ENCODE measurements at places on chromosomes 3 and 15. TPM values are rescaled to one million over a fixed set of nuclear protein-coding genes. Genes with fewer than 3 reads are reported as not detected.
A peak's percentile ranks its signal among the peaks of the same experiment; 100 is the strongest.

- H3K4me1 ChIP-seq = peaks cover 14% of the 10 kb centered on the region
- no peaks in the 10 kb centered on the region for H3K27me3 ChIP-seq
- no peak overlapping the region for H3K4me3 ChIP-seq
Observed at GRCh38 chr3:114880078-114880477, 267.0 kb downstream of the ZBTB20 start.

ZNF445 gene
- total RNA-seq = 18.6 TPM

DNA sequence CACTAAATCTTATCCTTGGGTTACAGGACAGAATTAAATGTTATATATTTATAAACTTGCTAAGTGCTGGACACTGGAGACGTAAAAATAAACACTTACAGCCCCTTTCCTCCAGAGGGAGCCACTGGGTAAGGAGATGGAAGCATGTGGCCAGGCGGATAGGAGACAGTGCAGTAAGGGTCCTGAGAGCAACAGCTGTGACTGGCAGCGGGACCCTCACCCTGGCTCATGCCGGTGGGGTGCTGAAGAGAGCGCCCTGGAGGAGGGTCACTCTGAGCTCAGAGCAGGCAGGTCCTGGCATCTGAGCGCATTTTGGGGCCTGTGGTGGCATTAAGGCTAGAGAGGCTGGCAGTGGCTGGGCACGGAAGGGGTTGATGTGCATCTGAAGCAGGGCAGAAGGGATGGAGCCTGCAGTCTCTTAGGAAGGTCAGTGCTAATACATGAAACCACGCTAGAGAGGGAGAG, 16.0 kb downstream of the SEC61A1 start:
- peaks cover 98% of the 10 kb centered on the region for H3K36me3 ChIP-seq
- no peaks in the 10 kb centered on the region for H3K27me3 ChIP-seq
- no peaks in the 10 kb centered on the region for H3K4me1 ChIP-seq
- H3K4me3 ChIP-seq = no peak overlapping the region
- no peak overlapping the region for H3K27ac ChIP-seq

DNA sequence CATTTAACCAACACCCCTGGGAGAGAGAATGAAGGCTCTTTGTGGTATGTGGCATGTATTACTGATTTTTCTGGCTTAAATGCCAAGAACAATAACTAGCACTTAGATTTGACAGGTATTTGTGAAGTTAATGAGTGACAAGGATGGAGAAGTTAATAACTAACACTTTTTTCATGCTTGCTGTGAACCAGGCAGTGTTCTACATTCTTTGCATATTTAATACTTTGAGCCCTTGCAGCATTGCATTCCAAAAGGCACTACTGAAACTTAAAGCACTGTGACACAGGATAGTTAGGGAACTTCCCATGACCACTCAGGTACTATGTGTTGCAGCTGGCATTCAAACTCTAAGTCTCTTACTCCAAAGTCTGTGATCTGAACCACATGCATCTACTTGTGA, 650.6 kb downstream of the ZPLD1 start:
- DNase-seq = peak; percentile 9
- no peak overlapping the region for H3K27ac ChIP-seq
- no peaks in the 10 kb centered on the region for H3K36me3 ChIP-seq
- no peaks in the 10 kb centered on the region for H3K4me1 ChIP-seq
- H3K27me3 ChIP-seq = no peaks in the 10 kb centered on the region

DNA sequence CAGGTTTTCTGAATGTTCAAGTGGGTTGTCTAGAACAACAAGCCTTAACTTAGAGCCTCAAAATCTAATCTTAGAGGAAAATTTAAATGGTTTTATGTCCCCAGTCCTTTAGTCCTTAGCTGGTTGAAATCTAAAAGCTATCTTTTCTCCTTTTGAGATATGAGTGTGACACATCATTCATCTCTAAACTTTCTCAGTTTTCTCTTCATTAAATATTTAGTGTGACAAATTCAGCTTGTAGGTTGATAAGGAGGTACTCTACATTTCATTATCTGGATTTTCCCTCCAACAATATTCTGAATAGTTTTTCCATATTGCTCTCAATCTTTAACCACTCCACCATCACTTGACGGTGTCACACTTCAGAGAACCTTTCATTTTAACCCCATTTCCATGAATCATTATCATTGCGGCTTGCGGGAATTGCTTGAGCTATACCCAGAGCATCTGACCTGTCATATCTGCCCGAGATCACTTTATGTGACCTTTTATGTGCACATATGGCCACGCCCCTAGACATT, 16.1 kb upstream of the ATP8B4 start:
- no peaks in the 10 kb centered on the region for H3K27me3 ChIP-seq
- H3K36me3 ChIP-seq = no peaks in the 10 kb centered on the region
- no peaks in the 10 kb centered on the region for H3K4me1 ChIP-seq
- no peak overlapping the region for H3K4me3 ChIP-seq
- no peak for DNase-seq
- no peak overlapping the region for H3K27ac ChIP-seq

GMNC gene
- 1.9 TPM for total RNA-seq

DNA sequence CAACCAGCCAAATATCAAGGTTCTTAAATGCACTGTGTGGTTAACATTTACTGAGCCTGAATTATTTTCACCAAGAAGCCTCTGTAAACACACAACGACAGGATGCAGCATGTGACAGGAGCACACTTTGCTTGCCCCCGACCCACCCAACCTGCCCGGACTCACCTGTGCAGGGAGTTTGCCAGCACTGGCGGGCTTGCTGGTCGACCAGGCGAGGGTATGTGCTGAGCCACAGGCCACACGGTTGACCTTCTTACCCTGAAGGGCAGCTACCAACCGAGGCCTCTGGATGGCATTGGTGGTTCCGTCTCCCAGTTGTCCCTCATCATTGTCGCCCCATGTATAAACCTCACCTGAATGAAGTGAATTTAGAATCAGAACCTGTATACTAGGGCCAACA, 25.7 kb upstream of the OCA2 start:
- H3K27me3 ChIP-seq = no peaks in the 10 kb centered on the region
- H3K4me3 ChIP-seq = no peak overlapping the region
- no peak overlapping the region for H3K27ac ChIP-seq
- no peak for DNase-seq
- peaks cover 20% of the 10 kb centered on the region for H3K36me3 ChIP-seq

- no peaks in the 10 kb centered on the region for H3K36me3 ChIP-seq
- H3K27ac ChIP-seq = no peak overlapping the region
- no peak overlapping the region for H3K4me3 ChIP-seq
- H3K4me1 ChIP-seq = no peaks in the 10 kb centered on the region
Observed at GRCh38 chr3:6732807-6733206, 128.1 kb upstream of the GRM7 start.

DNA sequence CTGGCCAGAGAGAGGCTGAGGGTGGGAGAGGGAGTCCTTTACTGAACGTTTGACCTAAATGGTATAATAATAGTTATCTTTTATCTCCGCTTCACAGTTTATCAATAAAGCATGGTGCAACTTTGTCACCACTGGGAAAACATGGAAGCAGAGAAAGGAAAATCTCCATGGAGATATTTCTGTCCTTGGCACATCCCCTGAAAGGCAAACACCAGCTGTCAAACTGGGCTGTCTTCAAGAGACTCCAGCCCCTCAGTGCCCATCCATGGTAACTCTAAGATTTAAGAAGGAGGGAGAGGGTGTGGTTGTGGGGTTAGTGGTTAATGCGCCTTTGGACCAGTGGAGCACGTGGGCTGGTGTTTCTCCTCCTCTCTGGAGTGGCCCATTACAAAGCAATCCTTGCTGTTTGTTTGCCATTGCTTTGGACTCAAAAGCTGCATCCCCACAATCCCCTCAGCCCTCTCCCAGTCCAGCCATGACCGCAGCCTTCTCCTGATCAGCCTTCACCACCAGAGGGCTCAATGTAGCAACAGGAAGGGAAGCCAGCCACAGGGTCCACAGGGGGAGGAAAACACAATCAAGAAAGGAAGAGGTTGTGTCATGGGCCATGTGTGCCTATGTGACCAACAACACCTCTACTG, 38.2 kb upstream of the FAM174B start:
- no peaks in the 10 kb centered on the region for H3K36me3 ChIP-seq
- H3K27ac ChIP-seq = no peak overlapping the region
- H3K27me3 ChIP-seq = no peaks in the 10 kb centered on the region
- H3K4me3 ChIP-seq = no peak overlapping the region
- H3K4me1 ChIP-seq = no peaks in the 10 kb centered on the region
- peak; percentile 57 for DNase-seq

GRCh38 chr3:61464518-61465140, 96.7 kb upstream of the PTPRG start:
- no peak for DNase-seq
- H3K36me3 ChIP-seq = no peaks in the 10 kb centered on the region
- no peaks in the 10 kb centered on the region for H3K27me3 ChIP-seq
- no peaks in the 10 kb centered on the region for H3K4me1 ChIP-seq
- H3K4me3 ChIP-seq = no peak overlapping the region

- no peak overlapping the region for H3K4me3 ChIP-seq
- no peaks in the 10 kb centered on the region for H3K27me3 ChIP-seq
- no peak for DNase-seq
- H3K4me1 ChIP-seq = no peaks in the 10 kb centered on the region
- no peaks in the 10 kb centered on the region for H3K36me3 ChIP-seq
Observed at GRCh38 chr3:129114455-129114854, 7.1 kb downstream of the RAB43 start.

DNA sequence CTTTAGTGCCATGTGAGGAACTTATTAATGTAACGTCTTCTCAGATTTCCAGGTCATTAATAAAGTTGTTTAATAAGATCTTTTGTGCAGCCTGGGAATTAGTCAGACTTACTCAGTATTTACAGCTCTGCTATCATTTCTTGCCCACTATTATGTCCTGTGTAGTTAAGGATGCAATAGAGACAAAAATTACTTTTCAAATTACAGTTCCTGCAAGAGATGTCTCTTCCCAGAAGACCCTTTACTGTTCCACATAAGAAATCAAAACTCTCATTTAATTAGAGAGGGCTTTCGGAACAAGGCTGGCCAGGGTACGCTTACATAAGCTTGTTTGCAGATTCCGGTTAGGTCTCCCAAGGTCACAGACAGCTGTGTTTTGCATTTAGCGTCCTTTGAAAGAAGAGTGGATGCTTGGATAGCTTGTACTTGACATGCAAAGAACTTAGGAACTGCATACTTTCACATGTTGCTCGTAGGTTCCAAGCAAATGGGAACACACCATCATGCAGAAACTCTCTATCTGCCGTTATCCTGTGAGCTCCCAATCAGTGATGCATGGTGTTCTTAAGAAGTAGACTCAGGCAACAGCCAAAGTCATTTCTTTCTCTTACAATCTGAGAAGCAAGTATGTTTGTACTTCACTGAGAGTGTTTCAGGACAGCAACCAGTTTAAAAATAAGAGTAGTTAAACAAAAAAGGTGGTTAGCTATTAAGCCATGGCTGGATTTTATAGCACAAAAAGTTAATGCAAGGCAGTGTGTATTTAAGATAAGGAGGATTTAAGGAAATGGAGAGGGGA, 37.4 kb downstream of the FILIP1L start:
- no peaks in the 10 kb centered on the region for H3K27me3 ChIP-seq
- no peak overlapping the region for H3K27ac ChIP-seq
- H3K4me3 ChIP-seq = no peak overlapping the region
- H3K4me1 ChIP-seq = peaks cover 15% of the 10 kb centered on the region

DNA sequence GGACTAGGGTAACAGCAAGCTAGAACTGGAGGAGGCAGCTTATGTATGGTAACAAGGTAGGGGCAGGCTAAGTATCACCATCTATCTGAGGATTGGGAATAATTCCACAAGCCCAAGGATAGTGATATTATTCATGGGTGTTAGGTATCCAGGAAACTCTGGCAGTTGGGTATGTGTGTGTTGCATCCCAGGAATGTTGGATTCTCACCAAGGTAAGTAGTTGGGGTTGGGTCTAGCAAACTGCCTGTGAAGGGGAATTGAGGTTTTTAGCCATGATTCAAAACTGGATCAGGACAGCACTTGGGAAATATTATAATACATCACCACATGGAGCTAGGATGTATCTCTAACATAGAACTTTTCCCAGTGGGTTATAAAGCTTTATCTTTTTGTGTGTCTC, 626.4 kb upstream of the GOLIM4 start:
- no peaks in the 10 kb centered on the region for H3K4me1 ChIP-seq
- no peaks in the 10 kb centered on the region for H3K36me3 ChIP-seq

GOLGA8M gene
- total RNA-seq = not detected

TMEM115 gene
- total RNA-seq = 17.3 TPM

DNA sequence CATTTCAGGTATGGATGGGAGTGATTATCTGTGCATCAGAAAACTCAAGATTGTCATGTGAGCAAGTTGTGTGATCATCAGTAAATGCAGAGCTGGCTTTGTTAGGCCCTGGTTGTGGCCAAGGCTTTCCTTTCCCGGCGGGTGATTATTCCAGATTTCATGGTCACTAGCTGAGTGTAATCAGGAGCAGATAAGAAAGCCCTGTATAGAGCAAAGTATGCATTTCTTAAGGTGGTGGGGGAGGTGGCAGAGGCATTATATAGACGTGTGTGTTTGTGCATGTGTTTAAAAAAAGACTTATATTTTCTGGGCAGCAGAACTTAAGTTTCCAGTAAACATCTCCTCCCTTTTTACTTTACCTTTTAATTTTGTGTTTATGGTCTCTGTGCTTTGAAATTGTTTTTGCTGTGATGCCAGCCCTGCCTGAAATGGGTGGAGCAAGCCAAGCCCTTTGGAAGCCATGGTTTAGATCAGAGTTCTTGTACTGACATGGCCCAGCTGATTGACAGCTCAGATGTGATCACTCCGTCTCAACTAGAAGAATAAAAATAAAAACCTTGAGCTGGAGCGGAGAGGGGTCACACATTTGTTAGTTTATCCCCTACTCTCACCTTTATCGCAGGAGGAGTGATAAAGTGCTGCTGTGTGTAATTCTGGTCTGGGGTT, 22.2 kb downstream of the SMAD3 start:
- no peak overlapping the region for H3K27ac ChIP-seq
- no peak overlapping the region for H3K4me3 ChIP-seq
- peaks cover 48% of the 10 kb centered on the region for H3K4me1 ChIP-seq
- no peaks in the 10 kb centered on the region for H3K27me3 ChIP-seq
- H3K36me3 ChIP-seq = no peaks in the 10 kb centered on the region

GRCh38 chr3:33547101-33547500, 106.9 kb upstream of the UBP1 start:
- H3K36me3 ChIP-seq = peaks cover 5% of the 10 kb centered on the region
- DNase-seq = no peak
- H3K27me3 ChIP-seq = no peaks in the 10 kb centered on the region
- H3K4me3 ChIP-seq = no peak overlapping the region
- no peaks in the 10 kb centered on the region for H3K4me1 ChIP-seq

GRCh38 chr3:196639483-196640296, at the start of gene NRROS:
TSS of gene NRROS (plus strand) at chr3:196639694. CDS start at chr3:196654540, 14,846 bp downstream.
- H3K4me1 ChIP-seq = no peaks in the 10 kb centered on the region
- no peaks in the 10 kb centered on the region for H3K27me3 ChIP-seq
- DNase-seq = peak; percentile 55

Measured in A673 (cell line).